CD14-positive monocyte (primary cell): ENCODE measurements at places on chromosomes 3 and 15.

DNA sequence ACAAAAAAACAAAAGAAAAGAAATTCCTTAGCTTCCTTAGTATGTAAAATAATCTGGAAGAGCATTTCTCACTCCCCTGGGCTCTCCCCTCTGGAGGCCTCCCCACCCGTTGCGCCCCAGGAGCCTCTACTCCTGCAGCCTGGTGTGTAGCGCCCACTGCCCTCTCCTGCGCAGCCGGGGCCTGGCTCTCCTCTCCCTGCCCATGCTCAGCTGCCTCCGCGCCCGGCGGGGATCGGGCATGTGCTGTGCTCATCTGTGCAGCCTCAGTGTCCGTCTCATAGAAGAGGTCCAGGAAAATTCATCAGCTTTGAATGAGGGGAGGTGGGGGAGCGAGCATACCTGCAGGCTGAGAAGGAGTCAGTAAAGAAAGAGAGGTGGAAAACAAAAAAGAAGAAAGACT is 203.9 kb downstream of the ATP10A start:
- DNase-seq: no peak

GRCh38 chr3:74067296-74067695 is 442.6 kb upstream of the PDZRN3 start:
- DNase-seq: no peak

- DNase-seq: peak; percentile 85
These were observed 34.2 kb upstream of the VPS8 start for GRCh38 chr3:184777566-184778356.

GRCh38 chr15:31471731-31472430 is 145.2 kb downstream of the KLF13 start:
- no peak for DNase-seq

- no peak for DNase-seq
These were observed 144.4 kb upstream of the EPHA3 start for GRCh38 chr3:88963003-88963402.

DNA sequence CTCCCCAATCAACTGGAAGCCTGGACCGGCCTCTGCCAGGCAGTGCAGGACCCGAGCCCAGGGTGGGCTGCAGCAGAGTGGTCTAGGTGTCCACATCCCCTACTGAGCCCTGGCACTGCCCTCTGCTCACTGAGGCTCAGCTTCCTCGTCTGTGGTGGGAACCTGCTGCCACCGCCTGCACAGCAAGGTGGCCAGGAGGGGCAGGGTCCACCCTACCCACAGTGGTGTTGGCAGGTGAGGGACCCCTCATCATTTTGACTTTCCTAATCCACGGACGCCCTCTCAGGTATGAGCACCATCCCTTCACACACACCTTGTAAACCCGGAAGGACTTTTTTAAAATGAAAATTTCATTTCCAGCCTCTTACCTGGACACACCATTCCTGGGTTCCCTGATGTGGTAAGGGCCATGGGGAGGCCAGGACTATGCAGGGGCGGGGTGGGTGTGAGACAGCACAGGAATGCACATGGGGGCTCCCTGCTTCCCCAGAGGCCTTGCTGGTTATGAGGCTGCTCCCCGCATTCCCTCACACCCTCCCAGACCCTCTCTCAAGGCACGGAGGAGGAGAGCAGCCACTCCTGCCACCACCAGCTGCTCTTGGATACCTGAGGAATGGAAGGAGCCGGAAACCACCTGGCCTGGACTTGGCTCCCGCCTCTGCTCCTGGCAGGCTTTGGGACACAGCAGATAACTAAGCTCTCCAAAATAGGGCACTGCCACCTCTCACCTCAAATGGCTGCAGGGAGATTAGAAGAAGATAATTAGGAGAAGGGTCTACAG is 185.9 kb upstream of the TPM1 start:
- no peak for DNase-seq

DNA sequence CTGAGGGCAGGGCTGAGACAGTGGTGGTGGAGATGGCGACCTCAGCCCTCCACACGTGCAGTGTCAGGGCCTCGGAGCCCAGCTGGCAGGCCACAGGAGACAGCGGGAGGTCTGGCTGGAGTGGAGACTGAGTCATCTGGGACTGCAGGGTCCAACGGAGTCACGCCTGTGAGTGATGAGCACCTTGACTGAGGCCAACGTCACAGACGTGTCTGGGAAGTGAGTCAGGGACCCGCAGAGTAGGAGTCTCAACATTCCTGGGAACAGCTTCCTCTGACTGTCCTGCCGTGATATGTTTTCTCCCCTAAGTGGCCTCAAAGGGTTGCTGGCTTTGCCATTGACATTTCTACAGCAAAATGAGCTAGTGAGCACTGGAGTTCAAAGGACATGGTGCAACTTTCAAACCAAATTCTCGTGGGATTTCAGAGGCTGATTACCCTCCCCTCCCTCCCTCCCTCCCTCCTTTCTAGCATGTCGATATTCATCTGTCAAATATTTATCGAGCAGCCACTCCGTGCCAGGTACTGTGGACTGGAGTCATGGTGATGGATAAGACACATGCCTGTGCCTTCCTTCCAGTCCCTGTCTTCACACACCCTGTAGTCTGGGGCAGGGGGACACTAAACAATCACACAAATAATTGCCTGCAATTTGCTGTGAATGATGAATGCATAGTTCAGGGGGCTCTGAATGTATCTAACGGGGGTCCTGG is 53.3 kb upstream of the AMOTL2 start:
- DNase-seq: no peak

- DNase-seq: no peak
These were observed 16.2 kb downstream of the PLA1A start for GRCh38 chr3:119613872-119614271.

DNA sequence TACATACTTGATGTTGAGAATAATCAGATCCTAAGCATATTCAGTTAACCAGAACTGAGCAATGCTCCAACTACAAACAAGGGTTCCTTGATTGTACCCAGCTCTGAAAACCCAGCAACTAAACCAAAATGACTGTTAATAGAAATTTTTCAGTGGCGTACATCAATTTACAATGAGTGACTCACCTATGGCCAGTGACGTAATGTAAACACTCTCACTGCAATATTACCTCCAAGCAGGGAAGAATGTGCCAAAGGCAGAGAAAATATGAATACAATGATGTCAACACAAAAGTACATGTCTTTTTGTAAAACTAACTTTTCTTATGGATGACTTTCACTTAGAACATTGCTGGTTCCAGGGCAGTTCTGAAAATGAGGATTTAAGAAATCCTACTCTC is 611.3 kb downstream of the EDEM1 start:
- DNase-seq: no peak

- DNase-seq: peak; percentile 17
These were observed 241.8 kb downstream of the TBC1D5 start for GRCh38 chr3:17500618-17501017.

- no peak for DNase-seq
These were observed at the start of gene WNT5A for GRCh38 chr3:55486857-55487380. Gene WNT5A (minus strand): TSS chr3:55487306. CDS start chr3:55486985, 321 bp downstream.

- no peak for DNase-seq
These were observed 60.5 kb upstream of the MME start for GRCh38 chr3:155019575-155019974.

DNA sequence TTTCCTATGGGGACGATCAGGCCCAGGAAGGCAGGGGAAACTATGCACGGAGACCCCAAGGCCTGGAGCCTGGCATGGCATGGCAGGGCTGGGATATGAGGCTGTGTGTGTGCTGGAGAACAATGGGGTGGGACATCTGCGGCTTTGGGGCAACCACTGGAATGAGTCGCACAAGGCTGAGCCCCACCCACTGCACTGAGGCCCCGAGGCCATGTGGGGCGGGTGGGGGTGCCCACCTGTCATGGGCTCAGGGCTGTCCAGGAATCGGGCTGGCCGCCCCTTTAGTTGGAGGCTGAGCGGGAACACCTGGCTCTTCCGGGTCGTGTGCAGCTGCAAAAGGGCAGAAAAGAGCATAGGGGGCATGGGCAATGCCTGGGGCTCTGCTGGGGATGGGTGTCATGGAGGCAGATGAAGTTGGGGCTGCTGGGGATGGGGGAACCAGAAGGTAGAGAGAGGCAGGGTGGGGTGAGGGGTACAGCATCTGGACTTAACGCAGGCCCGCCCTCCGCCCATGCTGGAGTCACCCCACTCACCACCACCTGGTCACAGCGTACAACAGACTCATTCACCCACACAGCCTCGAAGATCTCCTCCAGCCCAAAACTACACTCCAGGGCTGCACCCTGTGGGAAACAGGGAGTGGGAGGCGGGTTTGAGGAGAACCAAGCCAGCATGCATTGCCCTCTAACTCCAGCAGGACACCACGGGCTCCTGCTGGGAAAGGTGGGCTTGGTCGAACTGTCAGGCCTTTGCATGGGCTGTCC is 31.1 kb downstream of the PLXND1 start:
- DNase-seq: no peak

GRCh38 chr15:48664436-48664835 is 18.9 kb upstream of the FBN1 start:
- DNase-seq: no peak

DNA sequence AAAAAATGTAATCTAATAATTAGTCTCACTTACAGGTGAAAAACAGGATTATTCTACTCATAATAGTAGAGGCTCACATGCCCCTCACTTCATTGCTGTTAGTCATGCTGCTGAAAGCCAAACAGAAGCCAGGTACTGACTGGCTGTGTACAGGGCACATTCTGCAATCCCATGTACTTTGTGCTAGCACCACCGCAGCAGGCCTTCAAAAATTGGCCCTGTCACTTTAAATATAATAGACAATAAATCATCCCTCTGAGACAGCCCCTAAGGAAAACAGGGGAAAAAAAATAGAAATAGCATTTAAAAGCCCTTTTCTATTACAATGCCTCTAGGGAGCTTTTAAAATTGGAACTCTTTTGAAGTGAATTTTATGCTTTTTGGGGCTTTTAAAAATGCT is 723.8 kb downstream of the TUSC7 start:
- DNase-seq: no peak

- DNase-seq: no peak
These were observed 224.8 kb upstream of the NANOGP8 start for GRCh38 chr15:35309886-35310285.

- no peak for DNase-seq
These were observed 201.3 kb downstream of the XXYLT1 start for GRCh38 chr3:195069501-195070251.

GRCh38 chr15:29143909-29144635 is 125.5 kb downstream of the NSMCE3 start:
- DNase-seq: no peak

- DNase-seq: no peak
These were observed 123.9 kb upstream of the TNIK start for GRCh38 chr3:171584100-171584499.

- no peak for DNase-seq
These were observed 27.6 kb downstream of the ARID3B start for GRCh38 chr15:74568594-74568993.

GRCh38 chr3:69901802-69902201 is 97.7 kb upstream of the SAMMSON start:
- no peak for DNase-seq

DNA sequence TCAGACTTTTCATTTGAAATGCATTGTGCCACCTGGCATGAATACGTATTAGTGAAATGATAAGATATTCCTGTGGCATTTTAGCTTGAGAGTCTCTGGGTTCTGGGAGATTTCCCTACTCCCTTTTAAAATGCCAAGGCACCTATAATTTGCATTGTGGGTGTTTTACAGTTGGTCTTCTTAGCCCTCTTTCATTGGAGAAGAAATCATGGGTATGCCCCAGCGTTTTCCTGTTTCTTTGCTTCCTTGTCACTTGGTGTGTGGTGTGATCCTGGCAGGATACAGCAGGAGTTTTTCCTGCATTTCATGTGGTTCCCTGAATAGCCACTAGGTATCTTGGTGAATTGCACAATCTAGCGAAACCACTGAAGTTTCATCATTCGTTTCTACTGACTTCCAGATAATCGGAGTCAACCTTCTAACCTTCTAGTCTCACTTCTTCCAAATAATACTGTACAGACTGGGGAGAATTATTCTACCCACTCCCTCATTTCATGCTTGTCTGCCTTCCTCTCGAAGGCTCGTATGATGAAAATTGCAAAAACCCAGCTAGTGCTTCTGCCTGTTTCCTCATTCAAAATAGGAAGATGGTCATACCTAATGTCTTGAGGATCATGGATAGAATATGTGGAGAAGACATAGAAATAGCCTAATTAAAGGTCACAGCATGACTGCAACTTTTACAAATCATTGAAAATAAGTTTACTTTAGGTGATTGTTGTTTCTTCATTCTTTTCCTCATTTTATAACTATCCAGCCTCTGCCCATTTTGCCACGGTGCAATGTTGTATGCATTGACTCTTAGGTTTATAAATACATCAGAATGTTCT is 2.6 kb downstream of the BHLHE40 start:
- peak; percentile 79 for DNase-seq

DNA sequence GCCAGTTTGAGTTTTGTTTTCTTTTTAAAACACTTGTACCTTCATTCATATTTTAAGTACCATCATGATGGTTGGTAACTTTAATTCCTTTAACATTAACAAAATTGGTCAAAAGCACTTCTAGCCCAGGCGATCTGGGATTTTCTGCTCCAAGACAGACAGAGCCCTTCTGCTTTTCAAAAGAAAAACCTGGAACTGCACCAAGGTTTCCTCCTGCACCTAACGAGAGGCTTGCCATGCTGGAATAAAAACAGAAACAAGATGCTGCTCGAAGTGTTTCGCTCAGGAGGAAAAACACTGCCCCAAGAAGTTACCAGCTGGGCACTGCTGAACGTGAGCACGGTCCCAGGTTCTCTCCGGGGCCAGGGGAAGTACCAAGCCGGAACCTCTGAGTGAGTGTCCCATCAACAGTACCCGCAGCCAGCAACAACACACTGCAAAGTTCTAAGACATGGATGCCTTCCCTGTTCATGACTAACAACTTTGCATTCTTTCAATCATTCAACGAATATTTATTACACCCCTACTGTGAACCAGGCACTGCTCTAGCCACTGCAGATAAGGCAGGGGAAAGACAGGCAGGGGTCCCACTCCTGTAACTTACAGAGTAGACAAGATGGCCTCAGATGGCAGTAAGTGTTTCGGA is 98.8 kb downstream of the XXYLT1 start:
- peak; percentile 27 for DNase-seq

- no peak for DNase-seq
These were observed 3.4 kb upstream of the RFTN1 start for GRCh38 chr3:16516695-16517481.

- no peak for DNase-seq
These were observed 390.6 kb upstream of the CFAP20DC start for GRCh38 chr3:59440285-59441028.

GRCh38 chr3:104673981-104674380 is 692.7 kb upstream of the ALCAM start:
- DNase-seq: no peak
